ENCODE measurements at places on chromosomes 7 and 10.

- no peak for DNase-seq
Observed at GRCh38 chr10:93077860-93078337, 4.2 kb downstream of the CYP26A1 start.

- no peak for DNase-seq
Observed at GRCh38 chr7:19772306-19772705, 1.1 kb downstream of the TMEM196 start.

GRCh38 chr7:128935342-128935730, 2.4 kb upstream of the IRF5 start:
- no peak for DNase-seq

DNA sequence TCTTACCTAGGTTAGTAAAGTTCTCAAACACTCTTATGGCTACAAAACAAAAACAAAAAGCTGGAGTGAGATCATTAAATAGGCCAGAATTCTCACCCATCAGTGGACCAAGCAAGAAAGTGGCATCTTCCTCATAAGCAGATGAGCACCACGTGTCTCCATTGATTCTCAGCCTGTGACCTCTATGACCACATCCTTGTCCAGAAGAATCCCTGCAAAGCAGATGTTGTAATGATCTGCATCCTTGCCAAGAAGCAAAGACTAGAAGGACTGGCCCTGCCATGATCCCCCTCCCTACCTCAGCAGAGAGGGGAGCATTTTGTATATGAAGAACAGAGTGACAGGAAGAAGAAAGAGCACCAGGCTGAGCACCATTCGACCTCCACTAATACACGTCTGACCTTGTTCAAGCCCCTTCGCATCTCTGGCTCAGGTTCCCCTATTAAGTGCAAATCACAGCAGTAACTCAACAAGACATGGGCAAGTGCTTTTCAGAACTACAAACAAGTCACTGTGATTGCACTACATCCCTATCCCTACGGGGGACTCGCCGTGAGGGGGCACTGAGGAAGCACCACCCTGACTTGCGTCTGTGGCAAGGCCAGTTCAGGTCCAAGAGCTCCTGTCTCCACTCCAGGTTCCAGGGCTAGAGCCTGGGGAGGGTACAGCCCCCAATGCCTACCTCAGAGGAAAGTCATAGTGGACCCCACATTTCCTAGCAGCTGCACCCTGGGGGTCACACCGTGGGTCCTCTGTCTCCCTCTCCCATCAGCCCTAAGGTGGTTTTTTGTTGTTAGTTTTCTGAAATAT, 22.2 kb upstream of the RASSF4 start:
- DNase-seq: no peak

GRCh38 chr7:151687523-151688235, 168.0 kb upstream of the RHEB start:
- no peak for DNase-seq

DNA sequence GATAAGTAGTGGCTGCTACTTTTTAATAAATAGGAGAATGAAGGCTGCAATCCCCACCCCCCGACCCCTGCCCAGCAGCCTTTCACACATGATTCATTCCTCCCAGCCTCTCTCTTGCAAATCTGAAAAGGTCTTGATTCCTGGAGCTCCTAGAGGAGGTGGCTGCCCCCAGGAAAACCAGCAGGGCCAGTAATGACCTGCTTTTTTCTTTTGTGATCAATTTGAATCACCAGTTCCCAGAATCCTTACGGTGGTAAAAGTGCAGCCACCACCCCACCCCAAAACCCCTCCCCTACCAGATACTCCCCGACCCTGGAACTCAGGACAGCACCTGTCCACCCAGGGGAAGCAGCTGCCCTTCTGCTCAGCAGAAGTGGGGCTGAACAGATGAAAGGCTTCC, 108.9 kb downstream of the C10orf105 start:
- DNase-seq: no peak

DNA sequence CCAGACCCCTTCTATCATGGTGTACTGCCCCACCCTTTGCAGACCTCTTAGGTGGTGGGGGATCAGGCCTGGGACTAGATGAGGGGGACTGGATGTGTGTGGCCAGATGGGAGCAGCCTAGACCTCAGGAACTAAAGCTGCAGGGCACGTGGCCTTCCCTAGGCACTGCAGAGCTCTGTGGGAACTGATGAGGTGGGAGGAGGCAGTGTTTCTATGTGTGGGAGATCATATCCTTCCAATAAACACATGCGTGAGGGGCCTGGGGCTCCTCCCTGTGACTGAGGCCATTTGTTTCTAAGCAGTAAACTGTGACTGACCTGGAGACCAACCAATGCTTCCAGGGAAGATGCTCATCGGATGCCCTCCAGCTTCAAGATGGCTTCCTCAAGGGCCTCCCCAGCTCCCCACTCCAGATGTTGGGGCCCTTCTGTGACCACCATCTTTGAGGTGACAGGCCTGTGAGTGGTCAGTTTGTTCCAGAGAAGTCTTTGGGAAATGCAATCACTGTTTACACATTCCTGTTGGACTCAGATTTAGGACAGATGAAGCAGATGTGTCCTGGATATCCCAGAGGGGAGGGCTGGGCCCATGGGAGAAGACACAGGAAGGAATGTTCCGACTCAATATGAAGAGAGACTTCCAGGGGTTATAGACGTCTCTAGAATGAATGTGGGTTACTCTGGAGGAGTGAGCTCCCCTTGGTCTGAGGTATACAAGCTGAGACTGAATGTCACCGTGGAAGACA, 23.6 kb upstream of the ZCCHC24 start:
- no peak for DNase-seq

- no peak for DNase-seq
Observed at GRCh38 chr10:43971981-43972380, 323.3 kb upstream of the ZNF32 start.

DNA sequence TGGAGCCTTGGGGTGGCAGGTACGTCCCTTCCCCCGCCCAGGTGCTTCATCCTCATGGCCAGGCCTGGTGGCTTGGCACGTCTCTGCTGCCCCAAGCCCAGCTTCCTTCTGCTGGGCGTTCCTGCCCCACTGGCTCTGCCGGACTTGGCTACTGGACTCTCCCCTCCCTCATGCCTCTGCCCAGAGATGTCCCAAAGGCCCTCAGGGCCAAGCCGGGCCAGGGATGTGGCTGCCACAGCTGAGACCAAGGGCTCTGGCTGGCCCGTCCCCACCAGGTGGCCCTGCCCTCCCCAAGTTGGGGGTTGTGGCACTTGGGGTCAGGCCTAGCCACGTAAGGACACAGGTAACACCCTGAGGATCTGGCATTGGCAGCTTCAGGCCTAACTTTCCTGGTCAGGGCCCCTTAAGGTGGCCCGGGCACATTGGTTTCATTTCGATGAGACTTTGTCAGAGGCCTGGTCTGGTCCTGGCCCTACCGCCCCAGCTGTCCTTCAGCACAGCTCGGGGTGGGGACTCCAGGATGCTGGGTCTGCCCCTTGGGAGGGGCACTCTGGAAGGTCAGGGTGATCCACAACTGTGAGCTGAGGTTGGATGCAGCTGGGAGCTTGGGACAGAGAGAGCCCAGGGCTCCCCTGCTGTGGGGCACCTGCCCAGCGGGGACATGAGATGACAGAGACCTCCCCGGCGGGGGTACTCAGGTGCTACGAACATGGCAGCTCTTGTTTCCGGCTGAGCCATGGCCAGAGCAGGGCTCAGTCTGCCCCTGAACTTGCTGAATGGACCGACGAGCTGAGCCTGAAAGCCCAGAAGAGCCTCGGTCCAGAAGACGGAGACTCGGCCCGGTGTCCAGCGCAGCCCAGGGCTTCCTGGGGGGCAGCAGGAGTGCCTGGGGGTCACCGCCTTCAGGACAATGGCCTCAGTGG, 2.9 kb downstream of the BHLHA15 start:
- DNase-seq: no peak

DNA sequence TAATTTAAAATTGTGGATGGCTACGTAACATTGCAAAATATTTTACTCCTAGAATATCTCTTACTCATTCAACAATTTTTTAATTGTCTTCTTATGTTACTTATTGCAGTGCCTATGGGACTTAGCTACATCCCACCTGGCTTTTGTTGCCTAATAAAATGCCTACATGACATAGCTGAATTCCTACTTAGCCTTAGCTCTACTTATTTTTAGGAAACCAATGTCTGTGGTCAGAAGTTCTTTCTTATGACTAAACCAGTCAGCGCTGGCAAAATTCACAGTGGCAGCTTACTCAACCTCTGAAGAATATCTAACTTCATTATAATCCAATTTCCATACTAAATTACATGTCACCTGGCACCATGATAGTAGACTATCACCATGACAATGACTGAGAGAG, 1612.4 kb upstream of the LRRTM3 start:
- no peak for DNase-seq

GRCh38 chr7:1361016-1361755, 98.1 kb downstream of the MICALL2 start:
- DNase-seq: no peak

- no peak for DNase-seq
Observed at GRCh38 chr7:4472728-4473127, 209.4 kb upstream of the FOXK1 start.

DNA sequence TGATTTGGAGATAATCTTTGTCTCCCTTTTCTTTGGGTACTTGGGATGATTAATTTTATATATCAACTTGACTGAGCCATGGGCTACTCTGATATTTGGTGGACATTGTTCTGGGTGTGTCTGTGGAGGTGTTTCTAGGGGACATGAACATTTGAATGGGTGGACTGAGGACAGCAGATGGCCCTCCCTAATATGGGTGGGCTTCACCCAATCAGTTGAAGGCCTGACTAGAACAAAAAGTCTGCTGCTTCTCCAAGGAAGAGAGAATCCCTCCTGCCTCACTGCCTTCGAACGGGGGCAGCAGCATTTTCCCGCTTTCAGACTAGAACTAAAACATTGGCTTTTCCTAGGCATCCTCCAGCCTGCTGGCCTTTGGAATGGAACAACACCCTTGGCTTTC, 73.9 kb upstream of the EMX2 start:
- no peak for DNase-seq
